ENCODE measurements at places on chromosomes 11 and 22.

DNA sequence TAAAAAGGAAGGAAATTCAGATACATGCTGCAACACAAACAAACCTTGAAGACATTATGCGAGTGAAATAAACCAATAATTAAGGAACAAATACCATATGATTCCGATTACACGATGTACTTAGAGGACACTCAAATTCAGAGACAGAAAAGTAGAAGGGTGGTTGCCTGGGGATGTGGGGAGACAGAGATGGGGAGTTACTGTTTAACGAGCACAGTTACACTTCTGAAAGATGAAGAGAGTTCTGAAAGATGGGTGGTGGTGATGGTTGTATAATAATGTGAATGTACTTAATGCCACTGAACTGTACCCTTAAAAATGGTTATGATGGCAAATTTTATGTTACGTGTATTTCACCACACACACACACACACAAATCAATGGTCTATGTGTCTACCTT is 14.7 kb downstream of the ZBTB44 start:
- no peak for DNase-seq

GRCh38 chr11:73632996-73633395 is 13.4 kb upstream of the PLEKHB1 start:
- no peak for DNase-seq

GRCh38 chr11:64998690-64999431 is 2.1 kb upstream of the BATF2 start:
- DNase-seq = no peak

- no peak for DNase-seq
Observed at GRCh38 chr11:33256813-33257159, 395 bp upstream of the HIPK3 start.

- DNase-seq = no peak
Observed at GRCh38 chr11:79699246-79699645, 258.4 kb upstream of the TENM4 start.

DNA sequence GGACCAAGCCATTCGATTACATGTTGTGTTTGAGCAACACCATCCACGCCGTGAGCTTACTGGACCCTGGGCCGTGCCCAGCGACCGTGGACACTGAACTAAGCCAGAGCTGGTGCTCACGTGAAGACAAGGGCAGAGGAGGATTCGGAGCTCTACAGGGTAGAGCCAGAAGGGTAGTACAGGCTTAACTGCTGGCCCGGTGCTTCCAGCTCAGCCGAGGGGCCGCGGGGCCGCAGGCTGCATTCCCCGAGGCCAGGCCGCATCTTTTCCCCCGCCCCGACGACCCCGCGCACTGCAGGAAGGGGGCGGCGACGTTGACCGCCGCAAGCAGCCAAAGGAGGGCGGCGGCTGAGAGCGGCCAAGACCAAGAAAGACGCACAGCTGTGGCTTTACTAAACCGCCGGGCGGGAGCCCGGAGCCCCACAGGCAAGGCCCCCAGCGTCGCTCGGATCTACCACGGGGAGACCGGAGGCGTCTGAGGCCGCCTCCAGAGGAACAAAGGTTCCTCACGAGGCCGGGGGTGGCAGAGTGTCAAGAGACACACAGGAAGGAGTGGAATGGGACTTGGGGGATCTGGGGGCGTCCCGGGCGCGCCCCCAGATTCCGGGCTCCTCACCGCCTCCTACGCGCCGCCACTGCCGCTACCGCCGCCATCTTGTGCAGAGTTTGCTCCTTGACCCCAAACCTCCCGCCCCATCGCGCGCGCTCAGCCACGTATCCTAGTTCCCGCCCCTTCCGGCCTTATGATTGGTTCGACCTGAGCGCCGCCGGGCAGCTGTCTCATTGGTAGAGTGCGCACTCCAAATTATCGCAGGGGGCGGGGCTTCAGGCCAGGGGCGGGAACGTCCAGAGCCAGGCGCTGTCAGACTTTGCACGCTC is at the start of gene GANAB:
GANAB (minus strand) TSS at position 668 of the 879 bp plus-strand sequence; CDS start at position 654, 14 bp downstream.
- peak; percentile 97 for DNase-seq

Measured in fibroblast of gingiva (primary cell).